ENCODE measurements at places on chromosomes 7 and 10.

GRCh38 chr7:133857376-133858119 lies 269.6 kb upstream of the LRGUK start:
- no peak for DNase-seq

- no peak for DNase-seq
Measured at GRCh38 chr7:45055594-45056219, 33.1 kb downstream of the NACAD start.

GRCh38 chr10:103627111-103627892 lies 133.8 kb downstream of the NEURL1 start:
- DNase-seq = no peak

DNA sequence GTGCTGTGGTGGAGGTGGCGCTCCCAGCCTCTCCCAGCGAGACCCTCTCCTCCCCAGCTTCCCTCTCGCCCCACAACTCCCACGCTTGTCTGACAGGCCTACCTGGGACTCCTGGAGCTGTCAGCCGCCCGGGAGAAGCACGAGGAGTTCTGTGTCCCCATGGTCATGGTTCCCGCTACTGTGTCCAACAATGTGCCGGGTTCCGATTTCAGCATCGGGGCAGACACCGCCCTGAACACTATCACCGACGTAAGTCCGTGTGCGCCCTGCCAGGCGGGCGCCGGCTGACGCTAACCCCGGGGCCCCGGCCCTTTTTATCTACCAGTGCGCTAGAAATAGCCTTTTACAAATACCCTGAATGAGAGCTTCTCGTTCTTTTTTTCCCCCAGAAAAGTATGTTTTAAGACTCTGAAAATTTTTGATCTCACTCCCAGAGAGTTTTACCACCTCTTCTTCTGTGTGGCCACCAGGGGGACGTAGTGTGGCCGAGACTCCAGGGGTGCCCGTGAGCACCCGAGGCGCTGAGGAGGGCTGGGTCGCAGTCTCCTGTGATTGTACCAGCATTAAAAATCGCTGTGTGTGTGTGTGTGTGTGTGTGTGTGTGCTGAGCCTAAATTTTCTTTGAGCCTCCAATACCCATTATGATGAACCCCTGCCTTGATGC lies 52.6 kb downstream of the PFKP start:
- DNase-seq = no peak

DNA sequence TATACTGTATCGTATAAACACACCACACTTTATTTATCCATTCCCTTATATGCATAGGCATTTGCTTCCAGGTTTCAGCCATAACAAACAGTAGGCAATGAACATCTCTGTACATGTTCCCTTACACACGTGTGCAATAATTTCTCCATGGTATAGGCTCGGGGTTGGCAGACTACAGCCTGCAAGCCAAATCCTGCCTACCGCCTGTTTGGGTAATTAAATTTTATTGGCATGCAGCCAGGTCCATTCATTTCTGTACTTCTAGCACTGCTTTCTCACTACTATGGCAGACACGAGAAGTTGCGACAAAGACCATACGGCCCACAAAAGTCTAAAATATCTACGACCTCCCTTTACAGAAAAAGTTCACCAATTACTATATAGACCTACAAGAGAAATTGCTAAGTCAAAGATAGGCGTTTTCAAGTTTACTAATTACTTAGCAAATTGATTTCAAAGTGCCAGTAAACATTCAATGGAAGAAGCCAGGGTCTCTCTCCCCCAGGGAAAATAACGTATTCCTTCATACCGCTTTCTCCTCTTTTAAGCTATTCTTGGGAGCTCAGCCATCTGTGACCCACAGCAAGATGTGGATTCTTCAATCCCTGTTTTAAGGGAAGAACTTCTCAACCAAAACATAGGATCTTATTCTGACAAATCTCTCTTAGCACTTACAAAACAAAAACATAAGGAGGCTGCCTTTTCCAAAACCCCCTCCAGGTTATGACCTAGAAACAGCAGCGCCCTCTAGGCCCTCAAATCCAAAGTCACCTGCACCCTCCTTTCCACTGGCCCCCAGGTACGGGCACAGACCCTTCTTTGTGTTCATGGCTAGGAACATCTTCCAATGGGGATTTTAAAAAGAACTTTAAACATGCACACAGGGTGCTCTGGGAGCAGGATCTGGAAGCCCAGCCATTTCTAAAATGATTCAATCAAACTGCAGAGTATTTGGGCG lies 100.5 kb downstream of the FGFR2 start:
- no peak for DNase-seq

DNA sequence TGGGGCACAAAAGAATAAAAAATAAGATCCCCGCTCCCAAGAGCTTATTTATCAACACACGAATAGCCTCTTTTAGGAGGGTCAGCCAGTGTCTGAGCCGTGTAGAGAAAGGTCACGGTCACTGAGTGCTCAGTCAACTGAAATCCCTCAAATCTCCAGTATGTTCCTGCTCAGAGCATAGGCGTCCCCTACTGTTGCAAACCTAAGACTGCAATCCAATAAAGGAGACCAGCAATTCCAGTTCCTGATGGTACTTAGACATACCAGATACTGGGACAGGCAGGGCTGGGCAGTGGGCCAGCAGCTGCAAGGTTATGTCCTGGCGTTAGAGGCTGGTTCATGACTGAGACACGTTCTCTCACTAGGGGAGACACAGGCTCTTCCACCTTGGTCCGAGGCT lies 93.6 kb downstream of the CACNB2 start:
- DNase-seq = no peak

- no peak for DNase-seq
Measured at GRCh38 chr10:26832960-26833359, 27.8 kb downstream of the ABI1 start.

GRCh38 chr10:44902941-44903545 lies 8.1 kb upstream of the TMEM72 start:
- DNase-seq = no peak

DNA sequence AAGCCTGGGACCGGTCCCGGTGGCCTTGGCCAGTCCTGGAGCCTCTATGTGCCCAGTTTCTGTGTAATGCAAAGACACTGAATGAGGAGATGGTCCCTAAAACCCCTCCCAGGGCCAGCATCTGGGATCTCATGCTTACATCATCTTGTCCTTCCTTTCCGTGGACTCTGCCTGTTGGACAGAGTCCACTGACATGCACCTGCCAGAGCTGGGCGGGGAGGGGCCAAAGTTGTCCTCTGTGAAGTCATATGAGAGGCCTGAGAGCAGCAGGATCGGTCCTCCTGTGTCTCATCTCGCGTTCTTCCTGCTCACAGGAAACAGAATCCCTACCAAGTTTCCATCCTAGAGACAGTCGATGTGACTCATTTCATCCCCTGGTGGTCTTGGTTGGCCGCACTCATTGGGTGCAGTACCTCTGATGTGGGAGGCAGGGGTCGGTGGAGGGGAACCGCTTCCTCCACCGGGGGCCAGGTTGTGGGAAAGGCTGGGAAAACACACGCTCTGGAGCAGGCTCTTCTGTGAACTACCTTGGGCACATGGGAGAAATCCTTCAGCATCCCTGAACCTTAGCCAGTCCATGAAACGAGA lies 389.6 kb upstream of the PODXL start:
- no peak for DNase-seq

DNA sequence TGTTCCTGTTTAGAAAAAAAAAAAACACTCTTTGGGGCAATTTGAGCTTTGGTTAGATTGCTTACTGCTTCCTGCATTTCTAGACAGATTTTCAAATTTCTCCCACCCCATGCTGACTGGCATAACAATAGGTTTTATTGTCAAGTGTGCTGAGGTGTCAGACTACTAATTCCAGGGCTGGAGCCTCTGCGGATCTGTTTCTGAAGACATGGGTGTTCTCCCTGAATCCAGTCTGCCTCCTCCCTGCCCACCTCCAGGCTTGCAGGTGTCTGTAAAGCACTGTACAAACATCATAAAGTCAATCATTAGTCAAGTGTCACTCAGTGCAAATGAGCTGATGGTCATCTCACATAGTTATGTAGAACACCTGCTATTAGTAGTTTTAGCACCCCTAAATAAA lies 292.4 kb downstream of the GATA3 start:
- no peak for DNase-seq

- DNase-seq = no peak
Measured at GRCh38 chr7:23287612-23288011, 11.5 kb upstream of the MALSU1 start.

DNA sequence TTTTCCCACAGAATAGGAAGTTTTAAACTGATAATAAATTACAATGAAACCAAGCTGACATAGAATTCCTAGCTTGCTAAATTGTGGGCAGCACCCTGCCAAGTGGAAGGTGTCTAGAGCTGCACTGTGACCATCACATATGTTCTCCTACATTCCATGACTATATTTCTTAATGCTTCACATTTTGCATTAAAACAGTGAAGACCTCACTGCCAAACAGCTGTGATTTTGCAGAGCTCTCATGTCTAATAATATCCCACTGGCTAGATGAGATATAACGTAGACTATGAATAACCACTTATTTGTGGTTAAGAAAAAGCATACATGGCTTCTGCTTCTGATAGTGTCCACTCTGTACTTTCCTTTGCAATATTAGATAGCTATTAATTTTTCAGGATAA lies 228.3 kb upstream of the TEX47 start:
- no peak for DNase-seq

- no peak for DNase-seq
Measured at GRCh38 chr7:69962186-69963065, 364.2 kb downstream of the AUTS2 start.
